Fibroblast of upper back skin (primary cell): ENCODE measurements at places on chromosomes 2 and 18.
A peak's percentile ranks its signal among the peaks of the same experiment; 100 is the strongest.

GRCh38 chr18:46035696-46036680, 36.1 kb downstream of the PSTPIP2 start:
- DNase-seq = peak; percentile 40

DNA sequence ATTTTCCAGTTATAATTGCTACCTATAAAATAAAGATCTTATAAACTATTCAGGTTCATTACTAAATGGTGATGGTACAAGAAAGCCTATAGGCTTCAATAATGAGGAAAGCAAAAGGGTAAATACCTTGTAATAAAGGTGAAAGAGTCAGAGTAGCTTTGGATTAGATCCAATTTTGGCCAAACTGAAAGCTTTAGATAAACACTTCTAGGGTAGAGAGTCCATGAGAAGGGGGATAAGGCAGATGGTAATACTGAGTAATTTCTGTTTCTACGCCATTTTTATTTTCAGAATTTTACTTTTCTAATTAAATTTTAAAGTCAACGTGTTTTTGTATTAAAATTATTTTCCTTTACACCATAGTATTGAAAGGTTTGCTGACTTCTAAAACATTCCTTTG, 9.4 kb downstream of the CASP8 start:
- no peak for DNase-seq

DNA sequence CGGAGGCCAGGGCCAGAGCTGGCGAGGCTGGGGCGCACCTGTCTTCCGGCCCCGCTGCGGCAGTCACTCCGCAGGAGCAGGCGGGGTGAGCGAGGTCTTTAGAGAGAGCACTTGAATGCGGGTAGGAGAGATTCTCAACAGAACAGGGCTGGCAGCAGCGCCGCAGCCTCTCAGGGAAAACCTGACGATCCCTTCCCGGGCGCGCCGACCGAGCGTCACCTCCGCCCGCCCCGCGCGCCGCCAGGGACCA, 526 bp downstream of the PRKRA start:
- no peak for DNase-seq

DNA sequence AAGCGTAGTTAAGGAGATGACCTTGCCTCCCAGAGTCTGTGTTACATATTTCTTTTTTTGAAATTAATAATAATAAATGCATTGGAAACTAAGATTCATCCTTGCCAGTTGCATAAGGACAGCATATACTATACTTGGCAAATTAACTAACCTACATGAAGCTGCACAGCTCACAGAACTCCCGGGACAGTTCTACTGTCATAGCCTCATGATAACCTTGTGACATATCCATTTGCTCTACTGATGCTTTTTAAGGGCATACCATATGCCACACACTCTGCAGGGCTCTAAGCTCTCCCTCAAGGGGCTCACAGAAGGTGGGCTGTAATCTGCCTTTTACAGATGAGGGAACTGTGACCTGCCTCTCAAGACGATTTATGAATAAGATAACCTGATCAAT, 3.8 kb downstream of the ITGB1BP1 start:
- no peak for DNase-seq

DNA sequence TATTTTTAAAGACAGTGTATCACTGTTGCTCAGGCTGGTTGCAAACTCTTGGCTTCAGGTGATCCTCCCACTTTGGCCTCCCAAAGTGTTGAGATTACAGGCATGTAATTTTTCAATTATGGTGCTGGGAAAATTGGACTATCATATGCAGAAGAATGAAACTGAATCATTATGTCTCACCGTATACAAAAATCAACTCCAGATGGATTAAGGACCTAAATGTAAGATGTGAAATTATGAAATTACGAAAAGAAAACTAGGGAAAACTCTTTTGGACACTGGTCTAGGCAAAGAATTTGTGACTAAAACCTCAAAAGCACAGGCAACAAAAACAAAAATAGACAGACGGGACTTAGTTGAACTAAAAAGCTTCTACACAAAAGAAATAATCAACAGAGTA, 31.2 kb downstream of the MAP3K2 start:
- DNase-seq = peak; percentile 18

DNA sequence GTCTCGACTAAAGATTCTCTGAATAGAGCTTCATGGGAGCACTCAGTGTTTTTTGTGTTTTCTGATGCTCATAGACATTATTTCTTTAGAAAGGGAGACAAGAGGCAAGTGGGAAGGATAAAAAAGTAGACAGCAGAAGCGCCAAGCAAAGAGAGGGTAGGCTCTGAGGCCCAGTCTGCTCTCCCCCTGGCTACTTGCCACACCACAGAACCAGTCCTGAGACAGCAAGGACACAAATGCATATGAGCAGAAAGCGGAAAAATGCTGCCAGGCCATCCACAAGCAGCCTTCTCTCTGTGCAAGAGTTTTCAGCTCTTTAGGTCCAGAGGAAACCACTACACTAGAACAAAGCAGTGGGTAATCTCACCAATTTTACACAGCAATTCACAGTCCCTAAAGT, 285.4 kb downstream of the ZNF521 start:
- peak; percentile 47 for DNase-seq

DNA sequence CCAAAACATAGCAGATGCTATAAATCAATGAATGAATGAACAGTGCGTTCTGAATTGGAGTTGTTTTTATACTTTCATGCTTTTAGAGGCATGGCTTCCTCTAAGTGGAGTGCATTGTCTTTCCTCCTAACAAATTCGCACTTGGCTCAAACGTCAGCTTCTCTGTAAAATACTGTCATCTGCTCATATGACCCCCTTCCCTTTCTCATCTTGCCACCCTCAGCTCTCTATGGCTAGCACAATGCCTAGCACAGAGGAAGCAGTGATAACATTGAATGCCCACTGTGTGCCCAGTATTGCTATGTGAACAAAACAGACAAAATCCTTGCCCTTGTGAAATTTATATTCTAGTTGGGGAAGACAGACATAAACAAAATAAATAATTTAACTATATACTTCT, 258.8 kb downstream of the MREG start:
- DNase-seq = no peak

GRCh38 chr2:174846941-174847938, 83.0 kb upstream of the CHRNA1 start:
- DNase-seq = peak; percentile 92

DNA sequence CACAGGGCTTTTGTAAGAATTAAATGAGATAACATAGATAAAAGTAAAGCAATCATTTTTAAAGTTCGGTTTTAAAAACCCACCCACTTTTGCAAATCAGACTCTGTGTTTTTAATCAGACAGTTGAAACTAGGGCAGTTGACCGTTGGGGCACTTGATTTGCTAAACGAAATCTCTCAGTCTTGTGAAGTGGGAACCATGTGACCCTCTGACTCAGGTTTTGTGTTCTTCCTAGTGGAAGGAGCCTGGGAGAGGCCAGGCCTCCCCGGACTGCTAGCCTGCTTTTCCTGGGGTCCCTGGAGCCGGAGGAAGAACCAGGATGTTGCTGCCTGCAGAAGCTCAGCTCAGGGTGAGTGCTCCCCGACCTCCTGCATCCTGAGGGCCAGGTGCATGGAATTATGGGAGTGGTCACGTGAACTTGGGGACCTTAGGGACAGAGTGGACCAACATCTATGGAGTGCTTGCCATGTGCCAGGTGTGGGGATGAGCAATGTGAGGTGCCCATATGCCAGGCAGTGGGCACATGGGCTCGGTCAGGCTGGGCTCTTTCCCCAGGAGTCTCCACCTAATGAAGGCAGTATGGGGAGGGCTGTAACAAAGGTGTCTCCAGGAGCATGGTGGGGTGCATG, 3.9 kb downstream of the C2orf72 start:
- DNase-seq = no peak

GRCh38 chr2:117997872-117998454, 15.9 kb downstream of the CCDC93 start:
- no peak for DNase-seq

- DNase-seq = peak; percentile 54
These were observed 142.3 kb upstream of the BOD1L2 start for GRCh38 chr18:57004366-57005121.

DNA sequence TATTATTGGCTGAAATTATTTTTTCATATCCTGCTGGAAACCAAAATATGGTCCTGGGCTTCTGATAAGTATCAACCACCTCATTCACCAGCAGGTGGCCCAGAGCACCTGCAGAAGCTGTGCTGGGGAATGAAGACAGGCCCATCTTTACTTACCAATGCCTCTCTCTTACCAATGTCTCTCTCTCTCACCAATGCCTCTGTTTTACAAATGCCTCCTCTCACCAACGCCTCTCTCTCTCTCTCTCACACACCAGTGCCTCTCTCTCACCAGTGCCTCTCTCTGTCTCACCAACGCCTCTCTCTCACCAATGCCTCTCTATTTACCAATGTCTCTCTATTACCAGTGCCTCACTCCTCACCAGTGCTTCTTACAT, 2.3 kb upstream of the MAL start:
- no peak for DNase-seq

DNA sequence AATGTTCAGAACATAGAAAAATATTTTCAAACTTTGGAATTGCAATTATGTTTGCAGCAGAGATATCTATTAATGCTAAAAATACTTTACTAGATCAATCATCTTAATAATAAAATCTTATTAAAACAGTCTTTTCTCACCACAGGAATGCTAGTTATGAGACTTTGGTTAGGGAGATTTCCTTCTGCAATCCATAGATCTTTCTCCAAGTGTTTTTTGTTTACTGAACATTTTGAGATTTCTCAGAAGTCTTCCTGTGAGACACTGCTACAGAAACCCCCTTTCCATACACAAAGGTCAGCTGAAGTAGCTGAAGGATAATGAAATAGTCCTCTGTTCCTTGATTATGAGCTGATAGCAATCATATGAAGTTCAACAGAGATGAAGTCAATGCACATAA, 59.4 kb upstream of the RAPH1 start:
- peak; percentile 62 for DNase-seq

- DNase-seq = no peak
These were observed 1109.2 kb downstream of the LRP1B start for GRCh38 chr2:141021611-141022010.

- DNase-seq = peak; percentile 3
These were observed 129.2 kb upstream of the MEIS1 start for GRCh38 chr2:66305718-66306117.

DNA sequence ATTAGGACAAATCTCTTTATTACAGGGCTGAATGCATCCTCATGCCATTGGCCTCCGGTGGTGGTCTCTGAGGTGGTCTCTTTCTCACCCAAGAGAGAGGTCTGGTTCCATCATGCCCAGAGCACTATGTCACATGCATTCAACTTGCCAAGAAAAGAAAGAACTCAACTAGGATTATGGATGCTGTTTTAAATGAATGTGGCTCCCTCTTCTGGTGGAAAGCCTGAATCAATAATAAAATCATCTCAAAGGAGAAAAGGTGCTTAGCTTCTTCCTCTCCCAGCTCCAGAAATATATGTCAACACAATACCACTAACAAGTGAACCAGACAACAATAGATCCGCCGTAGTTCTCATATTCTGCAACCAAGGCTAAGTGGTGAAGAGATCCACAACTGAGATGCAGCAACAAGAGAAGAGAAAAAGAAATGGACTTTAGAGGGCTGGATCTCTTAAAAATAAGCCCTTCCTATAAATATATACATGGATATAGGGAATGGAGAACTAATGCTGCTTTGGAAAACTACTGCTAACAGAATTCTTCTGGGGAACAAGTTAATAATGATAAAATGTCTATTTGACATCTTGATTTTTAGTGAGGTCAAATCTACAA, 396.8 kb downstream of the NCKAP5 start:
- DNase-seq = peak; percentile 72

DNA sequence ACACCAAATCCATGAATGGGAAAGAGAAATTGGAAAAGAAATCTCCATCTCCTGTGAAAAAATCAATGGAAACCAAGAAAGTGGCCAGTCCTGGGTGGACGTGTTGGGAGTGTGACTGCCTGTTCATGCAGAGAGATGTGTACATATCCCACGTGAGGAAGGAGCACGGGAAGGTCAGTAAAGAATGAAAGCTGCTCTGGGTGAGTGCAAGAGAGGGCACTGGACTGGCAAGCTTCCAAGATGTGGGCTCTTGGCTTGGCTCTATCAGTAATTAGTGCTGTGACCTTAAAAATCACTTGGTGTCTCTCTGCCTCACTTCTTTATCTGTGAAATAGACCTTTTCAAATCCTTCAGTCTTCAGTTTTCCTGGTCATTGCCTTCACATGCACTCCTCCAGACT, 89.0 kb downstream of the ZNF532 start:
- DNase-seq = no peak

GRCh38 chr2:65392609-65393008, 39.8 kb downstream of the SPRED2 start:
- no peak for DNase-seq

GRCh38 chr2:16093639-16094529, 153.5 kb downstream of the MYCN start:
- no peak for DNase-seq

GRCh38 chr2:16948053-16948452, 282.4 kb upstream of the CYRIA start:
- no peak for DNase-seq

DNA sequence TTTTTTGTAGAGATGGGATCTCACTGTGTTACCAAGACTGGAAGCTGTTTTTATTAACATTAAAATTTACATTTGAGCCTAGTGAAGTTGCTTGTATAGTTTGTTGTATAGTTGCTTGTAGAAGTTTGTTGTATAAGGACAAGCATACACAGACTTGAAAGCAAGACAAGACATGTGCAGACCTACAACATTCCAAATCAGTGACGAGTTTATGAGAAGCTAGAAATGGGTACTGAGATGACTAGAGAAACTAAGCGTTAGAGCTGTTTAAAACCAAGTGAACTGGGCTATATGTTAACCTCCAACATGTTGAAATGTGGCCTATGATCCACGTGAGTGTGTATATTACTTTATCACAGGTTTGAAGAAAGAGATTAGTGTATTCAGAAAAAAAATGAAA, 39.1 kb downstream of the ABCB11 start:
- DNase-seq = no peak
